Activated T-cell treated with anti-CD3 and anti-CD28 coated beads, Interleukin-2, amount 50 U/mL, for 4 hours (primary cell): ENCODE measurements at places on chromosomes 7 and 10. TPM values are rescaled to one million over a fixed set of nuclear protein-coding genes. Genes with fewer than 3 reads are reported as not detected.
A peak's percentile ranks its signal among the peaks of the same experiment; 100 is the strongest.

GRCh38 chr10:37379991-37380390 lies 254.6 kb downstream of the ANKRD30A start:
- DNase-seq: no peak

MLXIPL gene
- 0.55 TPM for total RNA-seq

- DNase-seq: no peak
Measured at GRCh38 chr7:135375908-135376699, 133.8 kb downstream of the CNOT4 start.

DNA sequence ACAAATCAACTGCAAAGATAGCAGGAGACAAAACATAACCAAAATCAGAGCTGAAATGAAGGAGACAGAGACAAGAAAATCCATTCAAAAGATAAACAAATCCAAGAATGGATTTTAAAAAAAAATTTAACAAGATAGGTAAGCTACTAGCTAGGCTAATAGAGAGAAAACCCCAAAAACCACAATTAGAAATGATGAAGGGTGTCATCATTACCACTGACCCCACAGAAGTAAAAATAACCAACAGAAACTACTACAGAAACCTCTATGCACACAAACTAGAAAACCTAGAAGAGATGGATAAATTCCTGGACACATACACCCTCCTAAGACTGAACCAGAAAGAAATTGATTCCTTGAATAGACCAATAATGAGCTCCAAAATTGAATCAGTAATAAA lies 117.6 kb downstream of the DNAJC1 start:
- no peak for DNase-seq

CPED1 gene
- 0.38 TPM for total RNA-seq

ICA1 gene
- total RNA-seq: 0.32 TPM

DNA sequence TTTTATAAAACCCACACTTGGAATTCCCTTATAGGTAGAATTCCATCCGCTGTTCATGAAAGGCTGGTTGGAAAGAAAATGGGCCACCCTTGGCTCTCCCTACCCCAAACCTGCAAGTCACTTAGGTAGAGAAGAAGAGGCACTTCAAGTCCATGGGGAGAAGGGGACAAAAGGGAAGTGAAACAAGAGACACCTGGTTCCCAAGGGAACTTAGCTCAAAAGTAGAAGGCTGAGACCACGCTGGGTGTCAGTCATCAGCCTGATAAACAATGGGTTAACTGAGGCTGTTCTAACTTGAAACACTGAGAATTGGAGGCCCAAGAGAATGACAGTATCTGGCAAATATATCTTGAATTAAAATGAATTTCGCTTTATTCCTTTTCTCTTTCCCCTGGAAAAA lies 330.8 kb upstream of the NFE2L3 start:
- DNase-seq: no peak

DNA sequence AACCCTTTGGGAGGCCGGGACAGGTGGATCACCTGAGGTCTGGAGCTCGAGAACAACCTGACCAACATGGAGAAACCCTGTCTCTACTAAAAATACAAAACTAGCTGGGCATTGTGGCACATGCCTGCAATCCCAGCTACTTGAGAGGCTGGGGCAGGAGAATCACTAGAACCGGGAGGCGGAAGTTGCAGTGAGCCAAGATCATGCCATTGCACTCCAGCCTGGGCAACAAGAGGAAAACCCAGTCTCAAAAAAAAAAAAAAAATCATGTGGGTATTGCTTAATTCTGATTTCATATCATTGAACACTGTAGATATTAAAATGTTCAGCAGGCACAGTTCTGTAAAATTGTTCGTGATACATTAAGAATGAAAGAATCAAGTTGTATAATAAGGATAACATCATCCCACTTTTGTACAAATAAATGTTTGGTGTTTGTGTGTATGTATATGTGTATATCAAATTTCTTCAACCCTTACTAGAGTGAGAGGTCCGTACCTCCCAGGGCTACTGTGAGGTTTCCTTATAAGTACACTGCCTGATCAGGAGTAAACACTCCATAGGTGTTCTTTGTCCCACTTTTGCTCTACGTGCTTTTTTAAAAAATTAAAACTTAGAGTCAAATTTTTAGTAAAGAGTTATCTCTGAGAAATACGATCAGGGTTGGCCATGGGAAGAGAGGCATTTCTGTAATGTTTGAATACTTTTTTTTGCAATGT lies 31.7 kb downstream of the PLEKHS1 start:
- no peak for DNase-seq

DNA sequence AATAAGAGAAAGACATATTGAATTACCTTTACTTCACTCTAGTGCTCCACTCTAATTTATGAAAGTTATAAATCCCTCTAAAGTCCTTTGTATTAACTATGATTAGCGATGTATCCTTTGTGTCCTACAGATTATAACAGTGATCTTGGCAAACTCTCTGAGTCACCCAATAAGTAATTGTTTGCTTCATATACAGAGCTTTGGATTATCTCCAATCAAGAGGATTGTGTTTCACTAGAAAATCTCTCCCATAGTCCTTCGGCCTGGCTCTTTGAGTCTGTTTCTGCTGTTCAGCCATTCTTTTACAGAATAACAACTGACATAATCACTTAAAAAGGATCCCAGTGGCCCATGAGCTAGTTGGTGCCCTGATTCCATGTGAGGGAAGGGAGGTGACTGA lies 9.5 kb downstream of the LMOD2 start:
- no peak for DNase-seq

MTURN gene
- total RNA-seq: 3.3 TPM

HOXA1 gene
- 0.28 TPM for total RNA-seq

TWIST1 gene
- 0.15 TPM for total RNA-seq

GRCh38 chr7:41121228-41121627 lies 581.7 kb downstream of the INHBA start:
- DNase-seq: no peak

- DNase-seq: peak; percentile 37
Measured at GRCh38 chr10:69914398-69915214, 112.9 kb downstream of the COL13A1 start.

- DNase-seq: peak; percentile 24
Measured at GRCh38 chr10:317271-317769, 182.1 kb downstream of the ZMYND11 start.

- DNase-seq: no peak
Measured at GRCh38 chr7:156386097-156386496, 254.5 kb upstream of the RNF32 start.

- DNase-seq: no peak
Measured at GRCh38 chr7:87111877-87112276, 40.4 kb upstream of the DMTF1 start.

- peak; percentile 43 for DNase-seq
Measured at GRCh38 chr7:134327896-134328295, 11.2 kb upstream of the SLC35B4 start.

GRCh38 chr7:151716323-151716722 lies 160.6 kb downstream of the PRKAG2 start:
- DNase-seq: no peak

- DNase-seq: no peak
Measured at GRCh38 chr10:18066947-18067346, 73.3 kb upstream of the CACNB2 start.

ATP6V0A4 gene
- total RNA-seq: not detected

LHFPL3 gene
- not detected for total RNA-seq

C7orf57 gene
- total RNA-seq: 0.45 TPM

GRCh38 chr10:93469454-93469853 lies 12.7 kb downstream of the MYOF start:
- DNase-seq: no peak

NEUROG3 gene
- not detected for total RNA-seq

GRCh38 chr10:119233821-119234220 lies 26.4 kb downstream of the GRK5 start:
- no peak for DNase-seq

APBB1IP gene
- 40.6 TPM for total RNA-seq

GRCh38 chr7:140595468-140596092 lies 45.0 kb downstream of the DENND2A start:
- no peak for DNase-seq

DNA sequence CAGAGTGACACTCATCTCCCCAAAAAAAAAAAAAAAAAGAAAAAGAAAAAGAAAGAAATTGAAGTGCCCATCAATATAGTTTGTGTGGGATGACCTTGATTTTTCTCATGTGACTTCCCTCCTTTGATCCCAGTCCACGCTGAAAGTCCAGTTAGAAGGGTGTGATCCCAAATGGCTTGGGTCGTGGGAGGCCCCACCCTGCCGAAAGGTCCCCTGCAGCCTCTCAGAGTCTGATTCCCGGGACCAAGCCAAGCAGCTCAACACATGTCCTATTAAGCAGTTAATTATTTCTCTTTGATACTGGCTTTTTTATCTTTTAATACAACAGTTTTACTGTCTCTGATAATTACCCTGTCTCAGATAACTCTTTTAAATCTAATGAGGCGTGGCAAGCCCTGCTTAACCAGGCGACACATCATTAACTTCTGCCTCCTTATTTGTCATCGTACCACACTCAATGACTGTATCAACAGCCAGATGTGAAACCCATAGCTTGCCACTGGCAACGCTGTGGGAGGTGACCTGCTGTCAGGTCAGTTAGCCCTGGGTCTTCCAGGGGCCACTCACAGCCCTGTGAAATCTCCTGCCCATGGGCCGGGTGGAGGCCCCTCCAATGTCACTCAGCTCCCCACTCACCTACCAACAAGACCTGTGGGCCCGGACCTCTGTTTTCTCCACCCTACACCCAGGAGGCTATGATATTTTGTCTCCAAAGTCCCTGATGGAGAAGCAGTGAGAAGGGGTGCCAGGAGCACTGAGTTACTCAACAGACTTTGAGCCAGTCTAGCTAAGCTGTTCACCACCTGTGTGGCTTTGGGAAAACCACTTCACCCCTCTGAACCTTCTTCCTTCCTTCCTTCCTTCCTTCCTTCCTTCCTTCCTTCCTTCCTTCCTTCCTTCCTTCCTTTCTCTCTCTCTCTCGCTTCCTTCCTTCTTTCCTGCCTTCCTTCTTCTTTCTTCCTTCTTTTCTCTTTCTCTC lies 110.0 kb upstream of the SFMBT2 start:
- DNase-seq: no peak

FAM180A gene
- not detected for total RNA-seq

GRCh38 chr7:156735851-156736250 lies 95.3 kb downstream of the RNF32 start:
- DNase-seq: no peak

- no peak for DNase-seq
Measured at GRCh38 chr10:104872691-104873090, 231.6 kb downstream of the SORCS3 start.

NPVF gene
- not detected for total RNA-seq

DNA sequence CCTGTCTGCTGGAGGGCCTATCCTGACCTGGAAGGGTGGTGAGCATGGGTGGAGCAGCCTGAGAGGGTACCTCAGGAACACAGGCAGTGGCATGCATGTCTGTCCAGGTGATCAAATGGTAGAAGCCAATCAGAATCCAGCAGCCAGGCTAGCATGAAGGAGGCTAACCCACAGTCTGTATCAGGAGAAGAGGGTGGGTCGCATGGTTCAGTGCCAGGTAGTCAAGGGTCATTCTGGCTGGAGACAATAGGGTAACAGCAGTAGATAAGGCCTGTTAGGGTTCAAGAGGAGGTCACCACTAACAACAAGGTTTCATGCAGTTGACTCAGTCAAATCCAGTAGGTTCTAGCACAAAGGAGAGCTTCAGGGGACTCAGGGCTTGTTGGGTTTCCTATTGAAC lies 10.4 kb downstream of the ALDH18A1 start:
- no peak for DNase-seq

NUTM2D gene
- 2.1 TPM for total RNA-seq

GRCh38 chr10:99658622-99659030 lies 683 bp upstream of the ENTPD7 start:
- DNase-seq: peak; percentile 54

DPYSL4 gene
- total RNA-seq: 3.4 TPM

DNA sequence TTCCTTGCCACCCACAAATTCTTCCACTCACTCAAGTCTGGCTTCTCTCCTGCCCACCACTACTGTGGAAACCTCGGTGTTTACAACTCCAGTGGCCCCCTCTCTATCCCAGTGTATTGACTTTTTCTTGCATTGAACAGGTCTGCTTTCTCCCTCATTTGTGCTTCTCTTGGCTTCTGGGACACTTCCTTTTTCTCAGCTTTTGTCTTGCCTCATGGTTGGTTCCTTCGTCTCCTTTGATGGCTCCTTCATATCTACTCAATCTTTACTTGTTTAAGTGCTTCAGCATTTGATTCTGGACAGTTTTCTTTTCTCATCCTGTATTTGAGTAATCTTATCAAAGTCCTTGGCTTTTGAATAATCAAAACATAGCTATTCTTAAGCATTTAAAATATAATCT lies 35.9 kb upstream of the FAM3C start:
- no peak for DNase-seq

DNA sequence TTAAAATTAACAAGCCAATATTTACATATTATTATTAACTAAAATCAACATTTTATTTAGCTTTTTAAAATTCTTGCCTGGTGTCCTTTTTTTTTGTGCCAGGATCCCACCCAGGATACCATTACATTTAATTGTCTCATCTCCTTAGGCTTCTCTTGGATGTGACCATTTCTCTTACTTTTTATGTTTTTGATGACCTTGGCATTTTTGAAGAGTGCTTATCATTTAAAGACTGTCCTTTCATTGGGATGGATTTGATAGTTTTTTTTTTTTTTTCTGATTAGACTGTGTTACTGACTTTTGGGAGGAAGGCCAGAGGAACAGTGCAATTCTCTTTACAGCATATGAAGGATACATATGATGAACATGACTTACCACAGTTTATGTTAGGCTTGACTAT lies 181.4 kb upstream of the SMIM30 start:
- no peak for DNase-seq

DNA sequence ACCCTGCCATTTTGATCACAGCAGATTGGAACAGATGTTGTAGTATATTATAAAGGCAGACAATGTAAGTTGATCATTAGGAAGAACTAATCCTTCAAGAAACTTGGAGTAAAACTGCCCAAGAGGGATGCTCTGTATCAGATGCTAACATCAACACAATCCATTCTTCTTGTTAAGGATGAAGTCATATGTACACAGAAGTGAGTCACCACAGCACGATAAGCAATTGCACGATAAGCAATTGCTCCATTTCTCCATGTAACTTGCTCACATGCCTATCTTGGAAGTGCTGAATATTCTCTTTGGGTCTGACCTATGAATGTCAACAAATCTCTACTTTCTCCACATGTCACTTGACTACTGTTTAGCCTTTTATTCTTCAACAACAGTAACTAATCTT lies 41.5 kb upstream of the DMTF1 start:
- DNase-seq: no peak

DNA sequence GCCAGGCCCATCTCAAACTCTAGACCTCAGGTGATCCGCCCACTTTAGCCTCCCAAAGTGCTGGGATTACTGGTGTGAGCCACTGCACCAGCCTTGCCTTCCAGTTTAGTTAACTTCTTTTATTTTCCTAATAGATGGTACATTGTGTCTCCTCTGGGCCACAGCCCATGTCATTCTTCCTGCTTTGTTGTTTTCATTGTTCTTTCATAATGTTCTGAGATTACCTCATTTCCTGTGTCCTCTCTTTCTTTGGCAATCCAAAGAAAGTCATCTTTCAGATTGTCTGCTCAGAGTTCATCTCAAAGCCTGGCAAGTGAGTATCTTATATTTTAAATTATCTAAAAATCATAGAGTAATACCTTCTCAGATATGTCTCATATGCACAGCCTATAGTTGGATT lies at the start of gene OLAH:
Gene OLAH (plus strand): TSS at position 270 of the 400 bp plus-strand sequence. CDS start 3,346 bp downstream, outside the sequence.
- no peak for DNase-seq

GRCh38 chr7:124784879-124785818 lies 19.6 kb upstream of the GPR37 start:
- DNase-seq: no peak
